HFF-Myc (cell line): ENCODE measurements at places on chromosomes 4 and X.

GRCh38 chr4:151324752-151325110 is 674 bp downstream of the SH3D19 start:
- peak; percentile 47 for DNase-seq

GRCh38 chr4:38497121-38497520 is 166.9 kb upstream of the KLF3 start:
- DNase-seq, result no peak

DNA sequence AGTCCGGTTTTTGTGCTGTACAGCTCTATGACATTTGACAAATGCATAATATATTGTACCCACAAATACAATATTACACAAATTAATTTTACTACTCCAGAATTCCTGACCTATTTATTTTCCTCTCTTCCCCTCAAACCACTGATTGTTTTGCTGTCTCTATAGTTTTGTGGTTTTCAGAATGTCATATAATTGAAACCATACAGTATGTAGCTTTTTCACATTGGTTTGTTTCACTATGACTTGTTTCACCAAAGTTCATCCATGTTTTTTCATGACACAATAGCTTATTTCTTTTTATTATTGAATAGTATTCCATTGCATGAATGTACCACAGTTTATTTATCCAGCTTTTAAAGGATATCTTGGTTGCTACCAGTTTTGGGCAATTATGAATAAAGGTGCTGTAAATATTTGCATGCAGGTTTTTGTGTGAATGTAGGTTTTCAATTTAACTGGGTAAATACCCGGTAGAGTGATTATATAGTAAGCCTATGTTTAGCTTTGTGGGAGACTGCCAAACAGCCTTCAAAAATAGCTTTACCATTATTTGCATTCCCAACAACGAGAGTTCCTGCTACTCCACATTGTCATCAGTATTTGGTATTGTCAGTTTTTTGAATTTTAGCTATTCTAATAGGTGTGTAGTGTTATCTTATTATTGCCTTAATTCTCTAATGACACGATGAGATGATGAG is 25.9 kb downstream of the RNF175 start:
- no peak for DNase-seq

DNA sequence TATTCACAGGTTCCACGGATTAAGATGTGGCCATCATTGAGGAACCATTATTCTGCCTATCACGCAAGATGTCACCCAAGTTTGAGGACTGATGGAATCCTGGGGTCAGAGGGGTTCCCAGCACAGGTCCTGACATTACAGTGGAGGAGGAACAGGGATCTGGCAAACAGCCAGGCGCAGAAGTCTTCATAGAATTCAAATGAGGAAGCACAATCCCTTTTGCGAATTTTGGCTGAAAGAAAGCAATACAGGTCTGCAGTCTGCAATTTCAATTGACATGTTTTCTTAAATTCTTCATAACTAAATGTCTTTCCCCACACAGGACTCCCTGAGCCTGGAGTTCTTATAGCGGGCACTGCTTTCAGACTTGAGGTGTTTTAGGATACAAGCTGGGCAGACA is 14.5 kb downstream of the DOCK11 start:
- no peak for DNase-seq

GRCh38 chrX:11952176-11952720 is 186.0 kb upstream of the FRMPD4 start:
- DNase-seq, result no peak

DNA sequence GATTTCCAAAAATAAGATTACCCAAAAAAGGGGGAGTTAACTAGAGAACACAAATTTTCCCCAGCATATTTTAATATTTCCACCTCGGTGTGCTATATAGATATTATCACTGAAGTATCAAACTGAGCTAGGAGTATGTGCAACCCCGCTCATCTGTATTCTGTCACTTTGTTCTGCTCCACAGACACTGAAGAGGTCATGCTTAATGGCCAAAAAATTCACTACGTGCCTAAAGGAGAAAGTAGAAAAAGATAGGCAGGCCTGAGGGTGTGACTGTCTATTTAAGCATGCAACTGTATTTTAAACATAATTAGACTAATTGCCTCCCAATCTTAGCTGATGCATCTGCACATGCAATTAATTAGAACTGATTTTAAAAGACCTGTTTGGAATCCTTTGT is 24.5 kb downstream of the SH3RF1 start:
- no peak for DNase-seq

DNA sequence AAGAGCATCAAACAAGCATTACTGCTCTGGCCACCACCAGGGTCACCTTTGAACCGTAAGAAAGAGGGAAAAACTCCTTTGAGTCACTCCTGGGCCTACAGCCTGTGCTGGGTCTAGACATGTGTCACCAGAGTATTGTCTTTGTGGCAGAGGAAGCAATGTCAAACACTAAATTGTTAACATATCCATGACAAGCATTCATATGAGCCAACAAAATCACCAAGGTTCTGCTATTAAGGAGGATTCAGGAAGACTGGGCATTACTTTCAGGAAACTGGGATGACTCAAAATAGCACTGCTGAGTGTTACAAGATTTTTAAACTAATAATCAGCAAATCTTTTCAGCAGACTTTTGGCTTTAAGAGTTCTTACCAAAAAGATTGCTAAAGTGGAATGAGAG is 28.1 kb downstream of the LGI2 start:
- DNase-seq, result no peak

DNA sequence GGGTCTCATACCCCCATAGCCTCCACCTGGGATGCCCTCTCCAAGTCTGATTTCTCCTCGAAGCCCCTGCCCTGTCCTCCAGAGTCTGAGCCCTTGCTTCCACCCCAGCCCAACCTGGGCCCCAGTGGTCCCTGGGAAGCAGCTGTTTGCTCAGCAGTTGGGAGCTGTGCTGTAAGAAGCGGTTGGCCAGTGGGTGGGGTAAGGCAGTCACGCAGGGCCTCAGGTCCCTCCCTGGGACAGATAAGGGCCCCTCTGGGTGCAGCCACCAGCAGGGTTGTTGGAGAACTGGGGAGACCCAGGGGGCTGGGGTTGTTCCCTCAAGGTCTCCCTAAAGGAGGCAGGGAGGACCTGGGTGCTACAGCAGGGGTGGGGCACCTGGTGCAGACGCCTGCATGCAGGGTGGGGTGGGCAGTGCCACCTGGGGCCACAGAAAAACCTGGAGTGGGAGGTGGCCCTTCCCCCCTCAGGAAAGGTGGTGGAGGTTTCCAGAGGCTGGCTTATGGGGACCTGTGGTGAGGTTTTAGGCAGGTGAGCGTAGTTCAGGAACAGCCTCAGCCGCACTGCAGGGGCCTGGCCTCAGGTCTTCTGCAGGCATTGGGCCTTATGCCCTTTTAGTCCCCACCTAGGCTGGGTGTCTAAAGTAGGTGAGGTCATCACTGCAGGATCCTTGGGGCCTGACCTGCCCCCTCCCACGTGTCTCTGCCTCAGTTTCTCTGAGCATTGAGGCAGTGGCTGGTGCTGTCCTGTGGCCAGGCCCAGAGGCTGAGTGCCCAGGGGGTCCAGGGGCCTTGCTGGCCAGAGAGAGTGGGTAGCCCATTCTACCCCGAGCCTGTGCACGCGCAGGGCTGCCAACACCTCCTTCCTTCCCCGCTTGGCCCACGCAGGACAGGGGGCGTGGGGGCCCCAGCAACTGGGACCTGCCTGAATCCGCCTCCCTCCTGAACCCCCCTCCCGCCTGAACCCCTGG is 3.1 kb upstream of the SLC26A1 start:
- no peak for DNase-seq

DNA sequence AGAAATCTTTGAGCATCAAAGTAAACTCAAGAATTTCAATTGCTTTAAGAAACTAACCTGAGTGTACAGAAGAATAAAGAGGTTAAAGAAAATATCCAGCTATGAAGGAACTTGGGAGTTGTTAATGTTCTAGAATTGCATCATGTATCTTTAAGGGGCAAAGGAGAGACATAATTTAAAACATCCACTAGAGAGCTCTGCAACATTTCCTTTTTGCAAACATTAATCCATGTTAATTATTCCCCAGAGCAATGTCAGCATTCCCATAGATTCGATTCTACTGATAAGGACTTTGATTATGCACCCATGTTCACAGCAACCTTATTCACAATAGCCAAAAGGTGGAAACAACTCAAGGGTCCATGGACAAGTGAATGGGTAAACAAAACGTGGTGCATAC is 80.2 kb upstream of the SORBS2 start:
- no peak for DNase-seq

DNA sequence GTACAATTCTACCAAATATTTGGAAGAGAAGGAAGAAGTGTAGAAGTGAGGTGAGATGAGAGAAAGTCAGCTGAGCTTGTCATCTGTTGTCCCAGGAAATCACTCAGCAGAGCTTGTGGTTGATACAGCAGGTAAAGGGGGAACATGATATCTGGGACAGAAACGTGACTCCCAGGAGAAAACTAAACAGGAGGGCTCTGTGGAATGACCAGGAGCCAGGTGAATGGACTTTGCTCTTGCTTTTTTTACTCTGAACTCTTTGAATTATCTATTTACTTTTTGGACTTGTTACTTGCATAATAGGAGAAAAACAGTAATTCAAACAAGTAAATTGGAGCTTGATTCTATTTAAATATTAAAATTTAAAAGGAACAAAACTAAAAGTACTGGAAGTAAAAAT is 555.6 kb upstream of the FRG1 start:
- DNase-seq, result no peak
